ENCODE measurements at places on chromosomes 1 and 21. TPM values are rescaled to one million over a fixed set of nuclear protein-coding genes. Genes with fewer than 3 reads are reported as not detected.
A peak's percentile ranks its signal among the peaks of the same experiment; 100 is the strongest.

- peak; percentile 37 for DNase-seq
These were observed 4.6 kb downstream of the BLACAT1 start for GRCh38 chr1:205451202-205451601.

DNA sequence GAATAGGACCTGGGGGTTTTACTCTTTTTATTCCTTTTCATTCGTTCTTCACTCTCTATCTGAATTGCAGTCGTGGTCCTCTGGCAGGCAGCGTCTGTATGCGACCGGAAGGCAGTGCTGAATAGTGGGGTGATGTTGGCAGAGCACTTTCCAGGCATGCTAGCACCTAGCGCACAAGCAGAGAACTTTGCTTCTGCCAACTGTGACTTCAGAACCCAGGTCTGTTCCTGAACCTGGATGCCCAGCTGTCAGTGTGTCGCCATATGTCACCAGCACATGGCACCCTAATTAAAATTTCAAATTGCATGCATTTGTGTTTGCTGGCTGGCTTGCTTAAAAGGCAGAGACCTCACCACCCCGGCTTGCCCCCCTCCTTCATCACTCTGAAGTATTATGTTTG lies 116.2 kb downstream of the NFIA start:
- DNase-seq = no peak

DNA sequence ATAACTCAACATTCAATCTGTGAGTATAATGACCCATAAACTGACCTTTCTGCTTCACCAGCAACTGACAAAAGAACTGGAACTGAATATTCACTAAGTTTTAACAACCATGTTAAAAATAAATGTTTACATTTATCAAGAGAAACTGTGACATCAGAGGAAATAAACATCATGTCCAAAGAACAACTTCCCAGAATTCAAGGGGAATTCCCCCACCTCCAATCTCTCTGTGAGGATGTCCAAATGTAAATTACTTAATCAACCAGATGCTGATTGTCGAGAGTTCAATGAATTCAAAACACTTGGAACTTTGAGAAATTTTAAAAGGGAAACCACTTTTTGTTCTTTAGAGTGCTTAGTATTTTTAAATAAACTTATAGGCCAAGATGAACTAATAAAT lies 365.6 kb upstream of the ADGRL2 start:
- no peak for DNase-seq

DNA sequence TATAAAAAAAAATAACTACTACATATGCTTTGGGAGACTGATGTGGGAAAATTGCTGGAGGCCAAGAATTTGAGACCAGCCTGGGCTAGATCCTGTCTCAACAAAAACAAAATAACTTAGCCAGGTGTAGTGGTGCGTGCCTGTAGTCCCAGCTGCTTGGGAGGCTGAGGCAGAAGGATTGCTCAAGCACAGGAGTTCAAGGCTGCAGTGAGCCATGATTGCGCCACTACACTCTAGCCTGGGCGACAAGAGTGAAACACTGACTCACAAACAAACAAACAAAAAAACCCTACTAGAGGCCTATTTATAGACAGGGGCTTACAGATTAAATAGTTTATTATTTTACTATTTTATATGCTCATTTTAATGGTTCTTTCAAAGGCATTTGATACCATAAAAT lies 80.0 kb downstream of the LHX4 start:
- DNase-seq = peak; percentile 66

- no peak for DNase-seq
These were observed 178.5 kb downstream of the ZC3H11B start for GRCh38 chr1:219434285-219434922.

- peak; percentile 26 for DNase-seq
These were observed 27.3 kb downstream of the GPR157 start for GRCh38 chr1:9101510-9102146.

DNA sequence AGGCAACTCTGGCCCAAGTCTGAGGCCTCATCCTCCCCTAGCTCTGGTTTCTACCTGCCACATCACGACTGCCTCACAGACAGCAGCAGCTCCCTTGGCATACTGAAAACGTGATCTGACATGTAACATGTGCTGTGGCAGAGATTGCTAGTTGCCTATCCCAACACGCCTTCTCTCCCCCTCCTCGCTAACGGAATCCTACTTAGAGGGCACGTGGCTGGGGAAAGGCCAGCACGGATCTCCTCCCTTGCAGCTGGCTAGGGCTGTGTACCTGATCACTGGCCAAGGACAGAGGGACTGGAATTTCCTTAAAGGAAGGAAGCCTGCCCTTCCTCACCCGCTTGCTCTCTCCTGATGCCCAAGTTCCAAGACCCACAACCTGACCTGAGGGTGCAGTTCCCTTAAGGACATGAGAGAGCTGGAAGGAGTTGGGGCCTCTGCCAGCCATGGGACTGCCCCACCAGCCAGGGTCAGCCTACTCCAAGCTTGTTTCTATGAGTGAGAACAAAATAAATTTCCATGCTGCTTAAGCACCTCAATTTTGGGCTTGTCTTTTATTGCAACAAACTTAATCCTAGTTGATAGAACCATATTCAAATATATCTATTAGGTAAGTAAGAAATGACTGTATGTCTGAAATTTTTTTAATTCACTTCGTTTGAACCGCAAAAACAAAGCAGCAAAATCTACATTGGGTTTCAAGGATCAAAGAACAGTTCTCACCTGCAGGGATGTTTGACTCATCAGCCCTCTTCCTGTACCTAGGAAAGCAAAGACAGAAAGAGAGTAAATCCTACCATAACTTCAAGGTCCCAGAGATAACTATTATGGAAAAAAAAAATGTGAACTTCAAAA lies 7.2 kb downstream of the SETD4 start:
- peak; percentile 86 for DNase-seq

GRCh38 chr1:19772053-19772452 lies 27.7 kb downstream of the TMCO4 start:
- no peak for DNase-seq

DNA sequence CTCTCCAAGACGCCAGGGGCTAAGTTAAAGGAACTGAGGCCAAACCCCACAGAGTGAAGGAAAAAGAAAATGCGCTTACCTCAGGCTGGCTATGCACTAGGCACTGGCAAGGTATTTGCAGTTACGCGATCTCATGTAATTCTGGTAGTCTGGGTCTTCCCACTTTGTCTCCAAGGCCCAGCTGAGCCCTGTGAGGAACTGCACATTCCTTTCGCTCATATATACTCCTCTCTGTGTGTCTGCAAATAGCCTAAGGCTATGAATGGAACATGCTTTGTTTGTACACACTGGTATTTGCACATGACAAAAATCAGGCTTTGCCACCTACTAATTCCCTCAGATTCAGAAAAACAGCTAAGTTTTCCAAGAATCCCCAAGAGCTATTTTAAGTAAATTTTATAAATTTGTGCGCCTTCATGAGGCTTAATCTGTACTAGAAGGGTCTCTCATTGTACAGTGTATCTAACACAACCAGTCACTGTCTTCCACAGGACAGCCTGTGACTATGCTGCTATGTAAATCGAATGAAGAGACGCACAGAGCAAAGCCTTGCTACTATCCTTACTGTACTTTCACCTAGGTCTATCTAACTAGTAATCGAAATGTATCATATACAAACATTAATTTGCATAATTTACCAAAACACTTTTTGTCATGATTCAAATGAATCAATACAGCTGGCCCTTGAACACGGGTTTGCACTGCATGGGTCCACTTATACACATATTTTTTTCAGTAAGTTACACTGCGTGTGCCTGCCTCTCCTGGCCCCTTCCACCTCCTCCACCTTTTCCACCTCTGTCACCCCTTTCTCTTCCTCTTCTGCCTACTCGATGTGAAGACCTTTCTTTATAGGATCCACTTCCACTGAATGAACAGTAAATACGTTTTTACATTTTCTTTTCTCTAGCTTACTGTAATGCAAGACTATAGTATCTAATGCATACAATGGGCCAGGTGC lies 87.0 kb downstream of the SIPA1L2 start:
- no peak for DNase-seq

DNA sequence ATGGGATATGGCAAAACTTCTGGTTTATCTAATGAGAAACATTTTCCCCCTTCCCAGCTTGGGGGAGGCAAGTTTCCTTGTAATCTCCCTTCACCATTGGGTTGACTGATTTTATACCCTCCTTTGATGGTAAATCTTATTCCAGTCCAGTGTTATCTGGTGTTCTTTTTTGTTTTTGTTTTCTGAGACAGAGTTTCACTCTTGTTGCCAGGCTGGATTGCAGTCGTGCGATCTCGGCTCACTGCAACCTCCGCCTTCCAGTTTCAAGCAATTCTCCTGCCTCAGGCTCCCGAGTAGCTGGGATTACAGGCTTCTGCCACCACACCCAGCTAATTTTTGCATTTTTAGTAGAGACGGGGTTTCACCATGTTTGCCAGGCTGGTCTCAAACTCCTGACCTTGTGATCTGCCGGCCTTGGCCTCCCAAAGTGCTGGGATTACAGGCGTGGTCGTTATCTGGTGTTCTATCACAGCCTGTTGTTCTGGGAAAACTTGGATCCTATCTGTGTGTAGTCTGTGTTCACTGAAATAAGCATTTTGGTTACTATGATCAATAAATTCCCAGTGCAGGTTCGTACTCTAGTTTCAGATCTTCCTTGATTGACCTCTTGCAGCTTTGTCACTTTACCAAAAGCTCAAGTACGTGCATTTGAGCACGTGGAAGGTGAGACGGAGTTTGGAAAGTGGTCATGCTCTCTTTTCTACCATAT lies 281.1 kb downstream of the NCAM2 start:
- no peak for DNase-seq

DNA sequence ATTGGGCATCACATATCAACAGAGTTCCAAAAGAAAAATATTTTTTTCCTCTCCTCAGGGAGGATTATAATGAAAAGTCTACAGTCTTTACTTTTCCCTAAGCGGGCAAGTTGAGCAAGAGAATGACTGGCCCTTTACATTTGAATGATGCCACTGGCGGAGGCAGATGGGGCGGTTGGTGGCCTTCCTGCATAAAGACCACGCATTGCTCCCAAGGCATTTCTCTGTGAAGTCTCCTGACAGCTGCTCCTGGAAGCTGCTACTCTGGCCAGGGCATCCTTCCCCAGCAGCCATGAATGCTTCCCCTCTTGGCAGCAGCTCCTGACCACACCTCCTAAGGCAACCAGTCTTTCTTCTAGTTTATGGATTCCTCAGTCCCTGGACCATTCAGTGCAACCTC lies 161.1 kb upstream of the RRP15 start:
- DNase-seq = no peak

- no peak for DNase-seq
These were observed 72.1 kb upstream of the CASZ1 start for GRCh38 chr1:10868599-10868965.

GRCh38 chr1:56472860-56473259 lies 106.5 kb downstream of the PLPP3 start:
- DNase-seq = no peak

GRCh38 chr1:180974236-180974635 lies 48.4 kb downstream of the STX6 start:
- no peak for DNase-seq

DNA sequence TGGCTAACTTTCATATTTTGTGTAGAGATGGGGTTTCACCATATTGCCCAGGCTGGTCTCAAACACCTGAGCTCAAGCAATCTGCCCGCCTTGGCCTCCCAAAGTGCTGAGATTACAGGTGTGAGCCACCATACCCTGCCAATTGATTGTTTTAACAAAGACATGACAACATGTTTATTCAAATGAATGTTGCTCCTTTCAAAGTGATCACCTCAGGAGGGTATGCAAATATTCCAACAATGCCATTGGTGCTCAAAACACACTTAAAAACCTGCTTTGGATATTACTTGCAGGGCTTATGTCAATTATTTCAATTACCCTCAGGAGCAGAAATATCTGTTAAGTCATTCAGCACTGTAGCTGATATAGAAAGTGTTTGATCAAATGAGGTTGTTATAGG lies 7.9 kb downstream of the LAX1 start:
- DNase-seq = no peak

DNA sequence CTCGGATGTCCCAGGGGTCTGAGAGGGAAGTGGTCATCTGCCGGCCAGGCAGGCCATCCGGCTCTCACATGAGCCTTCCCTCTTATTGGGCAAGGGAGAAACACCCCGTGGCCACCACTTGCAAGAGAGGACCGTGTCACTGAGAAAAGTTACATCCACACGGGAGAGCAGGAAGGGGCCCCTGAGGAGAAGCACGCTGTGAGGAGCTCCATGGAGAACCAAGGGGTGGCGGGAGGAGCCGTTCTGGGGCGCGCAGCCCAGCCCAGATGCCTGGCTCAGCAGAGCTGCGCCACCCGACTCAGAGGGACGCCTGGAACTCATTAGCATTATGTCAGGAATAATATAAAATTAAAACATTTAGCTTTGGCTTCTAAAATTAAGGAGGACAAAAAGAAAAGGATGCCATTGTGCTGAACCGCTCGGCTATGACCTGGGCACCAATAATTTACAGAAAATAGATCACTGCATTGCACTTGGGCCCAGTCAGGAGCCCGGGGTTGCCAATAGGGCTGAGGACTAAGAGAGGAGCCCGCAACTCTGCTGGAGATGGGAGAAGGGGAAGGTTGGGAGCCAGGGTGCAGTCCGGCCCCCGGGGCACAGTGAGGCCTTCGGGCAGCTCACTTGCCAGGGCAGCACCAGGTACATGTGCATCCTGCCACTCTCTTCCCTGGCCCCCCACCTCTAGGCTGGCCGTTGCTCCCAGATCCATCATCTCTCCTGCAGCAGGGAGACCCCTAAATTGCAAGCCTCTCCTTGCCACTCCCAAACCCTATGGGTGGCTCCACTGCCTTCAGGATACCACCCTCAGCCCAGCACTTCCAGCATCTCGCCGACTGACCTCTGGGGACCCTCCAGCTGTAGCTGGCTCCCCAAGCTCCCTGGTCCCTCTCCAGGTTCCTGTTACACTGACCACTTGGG lies 84.8 kb downstream of the DMRTB1 start:
- no peak for DNase-seq

DNA sequence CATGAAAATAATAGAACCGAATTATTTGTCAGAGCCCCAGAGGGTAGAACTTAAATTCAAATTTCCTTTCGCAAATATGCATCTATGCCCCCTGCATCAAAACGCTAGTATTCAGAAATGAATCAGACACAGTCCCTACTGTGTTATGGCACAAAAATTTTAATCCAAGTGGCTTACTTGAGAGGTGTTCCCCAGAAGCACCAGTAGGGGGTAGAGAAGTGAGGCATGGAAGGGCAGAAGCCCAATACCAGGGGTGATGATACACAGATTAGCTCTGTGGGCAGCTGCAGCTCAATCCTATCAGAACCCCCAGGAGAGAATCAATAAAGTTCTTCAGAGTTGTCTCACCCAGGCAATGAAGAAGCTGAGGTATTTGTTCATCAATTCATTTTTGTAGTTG lies 342.2 kb downstream of the OMA1 start:
- DNase-seq = no peak

GRCh38 chr1:62508187-62508758 lies 71.4 kb downstream of the USP1 start:
- DNase-seq = peak; percentile 11

KCNT2 gene
- not detected for total RNA-seq

LAMC2 gene
- total RNA-seq = 7,314 TPM

WNT2B gene
- total RNA-seq = 0.74 TPM

MANEAL gene
- 0.39 TPM for total RNA-seq

TRAF5 gene
- 3.4 TPM for total RNA-seq

SLC25A34 gene
- total RNA-seq = 0.44 TPM

Data from foreskin keratinocyte (primary cell).